Stimulated activated CD4-positive, alpha-beta T cell treated with anti-CD3 and anti-CD28 coated beads, Interleukin-15, amount 100 ng/mL, for 1 hour (primary cell): ENCODE measurements at places on chromosomes 6 and 20.

DNA sequence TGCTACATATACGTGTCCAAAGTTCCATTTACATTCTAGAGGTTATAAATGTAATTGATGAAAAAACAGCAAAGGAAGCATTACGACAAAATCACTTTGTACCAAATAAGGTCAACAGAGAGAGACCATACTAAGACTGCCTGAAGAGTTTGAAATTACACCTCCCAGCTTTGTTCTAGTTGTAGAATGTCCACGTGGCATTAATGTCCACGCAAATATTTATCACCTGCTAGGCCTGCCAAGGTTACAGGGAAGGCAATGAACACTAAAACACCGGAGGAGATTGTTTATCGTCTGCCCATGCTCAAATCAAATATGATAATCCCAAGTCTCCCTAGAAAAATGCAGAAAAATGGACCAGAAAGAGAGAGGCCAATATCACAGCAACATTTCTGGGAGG, 6.2 kb downstream of the RALGAPA2 start:
- DNase-seq: no peak

- no peak for DNase-seq
Measured at GRCh38 chr6:148596891-148597455, 149.9 kb upstream of the UST start.

GRCh38 chr20:43915211-43916072, 790 bp downstream of the TOX2 start:
- no peak for DNase-seq

- no peak for DNase-seq
Measured at GRCh38 chr6:30334075-30334783, 7.5 kb downstream of the TRIM39 start.

DNA sequence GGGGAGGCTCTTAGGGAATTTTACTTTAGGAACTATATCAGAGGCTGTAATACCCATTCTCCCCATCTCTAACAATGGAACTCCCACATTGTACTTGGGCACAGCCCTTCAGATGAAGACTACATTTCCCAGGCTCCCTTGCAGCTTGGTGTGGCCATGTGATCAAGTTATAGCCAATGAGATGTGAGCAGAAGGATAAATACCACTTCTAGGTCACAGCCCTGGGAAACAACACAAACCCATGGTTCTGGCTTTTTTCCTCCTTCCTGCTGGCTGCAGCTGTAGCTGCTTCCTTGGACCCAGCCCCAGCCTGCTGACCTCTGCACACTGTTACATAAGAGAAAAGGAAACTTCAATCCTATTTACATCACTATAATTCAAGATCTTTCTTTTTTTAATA, 445.9 kb upstream of the JARID2 start:
- DNase-seq: no peak

- DNase-seq: no peak
Measured at GRCh38 chr6:74976701-74977100, 229.2 kb downstream of the COL12A1 start.

DNA sequence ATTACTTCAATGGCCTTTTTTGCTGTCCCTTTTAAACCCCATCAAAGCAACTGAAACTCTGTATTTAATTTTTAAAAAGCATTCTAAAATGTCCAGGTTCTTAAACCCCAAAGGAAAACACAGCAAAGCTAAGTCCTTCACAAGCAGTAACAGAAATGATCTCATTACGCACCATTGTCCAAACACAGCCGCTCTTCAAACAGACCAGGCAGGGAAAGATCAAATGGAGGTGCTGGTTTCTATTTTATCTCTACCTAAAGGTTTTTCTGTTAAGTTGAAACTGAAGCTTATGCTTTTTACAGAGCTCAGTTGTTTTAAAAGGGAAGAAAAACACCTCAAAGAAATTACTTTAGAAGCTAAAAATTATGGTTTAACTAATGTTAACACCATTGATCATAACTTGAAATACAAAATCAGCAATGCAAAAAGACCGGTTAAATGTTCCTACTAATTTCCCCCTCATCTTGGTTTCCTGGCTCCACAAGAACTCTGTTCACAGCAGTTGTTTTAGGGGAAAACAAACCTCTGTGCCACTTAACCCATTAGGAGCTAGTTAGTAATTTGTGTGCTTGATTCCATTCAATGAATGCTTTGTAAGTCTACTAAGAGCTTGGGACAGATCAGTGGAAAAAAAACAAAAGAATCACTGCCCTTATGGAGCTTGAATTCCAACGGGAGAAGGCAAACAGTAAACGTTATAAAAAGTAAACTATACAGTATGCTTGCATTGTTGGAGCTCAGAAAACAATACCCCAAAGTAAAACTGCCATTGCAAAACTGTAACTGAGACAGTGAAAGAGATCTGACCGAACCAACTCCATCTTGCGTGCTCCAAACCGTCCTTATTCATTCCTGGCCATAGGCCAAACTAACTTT, 87.4 kb downstream of the CD24 start:
- no peak for DNase-seq

DNA sequence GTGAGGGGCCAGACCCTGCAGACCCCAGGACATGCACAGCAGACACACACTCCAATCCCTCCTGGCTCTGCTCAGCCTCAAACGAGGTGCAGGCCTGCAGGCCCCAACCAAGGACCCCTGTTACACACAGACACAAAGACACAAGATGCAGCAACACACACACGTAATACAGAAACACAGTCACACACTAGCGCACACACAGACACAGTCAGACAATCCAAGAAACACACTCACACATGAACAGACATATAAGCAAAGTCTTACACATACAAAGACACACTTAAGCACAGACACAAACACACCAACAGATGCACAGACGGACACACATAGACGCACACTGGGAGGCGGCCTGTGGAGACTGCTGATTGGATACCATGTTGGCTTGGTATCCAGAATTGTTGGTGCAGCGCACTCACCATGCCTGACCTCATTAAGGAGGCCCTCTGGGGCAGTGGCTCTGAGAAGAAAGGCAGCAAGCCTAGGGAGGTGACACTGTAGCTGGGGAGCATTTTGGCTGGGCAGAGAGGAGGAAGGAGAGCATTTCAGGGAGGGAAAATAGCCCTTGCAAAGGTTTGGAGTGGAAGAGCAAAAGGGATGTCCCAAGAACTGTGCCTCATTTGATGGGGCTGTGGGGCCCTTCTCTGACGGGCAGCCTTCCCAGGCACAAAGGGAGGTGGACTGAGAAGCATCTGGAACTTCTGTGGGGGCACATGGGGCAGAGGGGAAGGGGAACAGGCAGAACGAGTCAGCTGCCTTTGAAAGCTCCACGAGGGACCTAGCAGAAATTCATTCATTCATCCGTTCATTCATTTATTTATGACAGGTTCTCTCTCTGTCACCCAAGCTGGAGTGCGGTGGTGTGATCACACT, 1.4 kb upstream of the HSPA12B start:
- no peak for DNase-seq
